Stimulated activated CD4-positive, alpha-beta T cell treated with anti-CD3 and anti-CD28 coated beads, Interleukin-1b, Interleukin-23, amount 100 ng/mL, for 1 hour (primary cell): ENCODE measurements at places on chromosomes 6 and 20.

DNA sequence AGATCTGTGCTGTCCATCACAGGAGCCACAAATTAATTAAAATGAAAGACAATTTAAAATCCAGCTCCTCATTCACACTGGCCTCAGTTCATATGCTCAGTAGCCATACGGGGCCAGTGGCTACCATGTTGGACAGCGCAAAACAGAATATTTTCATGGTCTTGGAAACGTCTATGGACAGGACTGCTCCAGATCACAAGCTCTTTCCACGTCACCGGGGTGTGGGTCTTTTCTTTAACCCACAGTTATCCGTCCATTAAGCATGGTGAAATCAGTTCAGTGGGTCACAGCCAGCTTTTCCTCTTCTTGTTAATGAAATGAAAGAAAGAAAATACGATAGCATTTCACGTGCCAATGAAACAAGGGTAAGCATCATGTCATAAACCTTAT lies 24.1 kb downstream of the GFOD1 start:
- no peak for DNase-seq

DNA sequence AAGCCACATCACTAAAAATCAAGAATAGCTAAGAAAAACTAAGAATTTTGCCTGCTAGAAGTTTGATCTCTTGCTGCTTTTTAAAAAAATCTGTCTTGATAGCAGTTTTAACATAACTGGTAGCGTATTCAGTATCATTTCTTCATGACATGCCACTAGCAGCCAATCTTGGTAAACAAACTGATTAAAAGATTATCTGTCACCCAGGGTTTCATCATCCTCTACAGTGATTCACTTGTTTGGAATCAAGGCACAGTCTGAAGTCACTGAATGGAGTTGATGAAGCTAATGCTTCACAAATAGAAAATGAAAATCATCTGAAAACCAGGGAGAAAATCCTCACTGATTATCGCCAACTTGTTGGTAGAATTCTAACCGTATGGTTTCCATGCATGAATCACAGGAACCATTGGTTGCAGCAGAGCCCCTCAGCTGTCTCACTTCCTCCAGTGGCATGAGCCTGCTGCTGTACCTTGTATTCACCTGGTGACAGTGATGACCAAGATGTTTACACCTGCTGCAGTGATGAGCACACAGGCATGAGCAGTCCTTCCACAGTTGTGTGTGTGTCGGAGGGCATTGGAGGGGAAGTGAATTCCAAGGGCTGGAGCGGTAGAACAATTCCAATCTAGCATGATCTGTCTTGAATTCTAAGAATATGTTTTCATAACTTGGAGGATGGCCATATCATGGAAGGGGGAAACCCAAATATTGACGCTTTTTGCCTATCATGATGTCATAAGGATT lies 275.0 kb downstream of the KHDC1L start:
- no peak for DNase-seq

DNA sequence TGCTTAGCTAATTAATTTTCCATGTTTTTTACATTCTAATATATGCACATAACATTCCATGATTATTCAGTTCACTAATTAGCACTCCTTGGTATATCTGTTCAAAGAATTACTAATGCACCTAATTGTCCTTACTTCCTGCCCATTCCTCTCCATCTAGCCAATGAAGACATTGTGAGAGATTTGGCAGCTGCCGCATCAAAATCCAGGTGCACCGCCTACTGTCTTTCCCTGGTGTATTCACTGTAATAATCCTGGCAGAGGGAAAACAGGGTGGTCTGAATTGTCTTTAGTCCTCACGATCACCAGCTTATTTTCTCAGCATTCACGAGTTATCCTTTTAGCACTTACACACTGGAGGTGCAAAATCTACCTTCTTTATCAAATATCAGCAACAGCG lies 61.0 kb upstream of the SCGN start:
- no peak for DNase-seq

DNA sequence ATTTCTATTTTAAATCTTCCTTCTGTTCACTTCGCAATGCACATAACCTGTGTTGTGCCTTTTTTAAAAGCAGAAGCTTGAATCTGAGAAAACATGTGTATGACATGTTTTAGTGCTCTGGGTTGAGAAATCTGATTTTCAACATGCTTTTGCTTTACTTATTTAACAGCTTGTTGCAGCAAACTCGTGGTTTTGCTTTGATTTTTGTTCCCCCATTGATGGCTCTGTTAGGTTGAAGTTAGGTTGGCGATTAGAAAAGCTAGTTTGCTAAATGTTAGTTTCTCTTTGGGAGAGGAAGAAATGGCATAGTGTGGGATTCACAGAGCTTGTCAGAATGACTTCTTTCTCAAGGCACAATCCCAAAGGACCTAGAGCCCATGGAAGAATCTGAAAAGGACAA lies 170.8 kb downstream of the TMEM242 start:
- no peak for DNase-seq

GRCh38 chr6:15476631-15477380 lies 186.0 kb downstream of the DTNBP1 start:
- no peak for DNase-seq

DNA sequence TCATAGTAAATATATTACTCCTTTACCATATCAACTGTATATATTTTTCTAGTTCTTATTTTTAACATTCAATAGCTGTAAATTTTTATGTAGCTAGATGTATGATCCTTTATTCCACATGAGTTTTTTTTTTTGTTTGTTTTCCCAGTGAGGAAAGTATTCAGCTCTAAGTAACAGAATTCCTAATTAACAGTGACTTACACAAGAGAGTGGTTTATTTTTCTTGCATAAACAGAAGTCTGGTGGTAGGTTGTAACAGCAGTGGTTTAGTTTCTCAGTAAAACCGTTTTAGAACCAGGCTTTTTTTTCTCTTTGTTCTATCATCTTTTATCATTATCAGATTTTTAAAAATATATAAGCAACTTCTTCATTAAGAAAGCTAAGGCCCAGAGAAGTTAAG lies 116.9 kb upstream of the FLRT3 start:
- no peak for DNase-seq

- no peak for DNase-seq
Measured at GRCh38 chr6:169943241-169944060, 192.0 kb downstream of the ERMARD start.

- no peak for DNase-seq
Measured at GRCh38 chr6:108983151-108983550, 111.5 kb downstream of the SESN1 start.

- no peak for DNase-seq
Measured at GRCh38 chr20:36167902-36168503, 13.5 kb downstream of the EPB41L1 start.

GRCh38 chr6:85641522-85641896 lies 1.2 kb downstream of the SYNCRIP start:
- DNase-seq, result no peak

GRCh38 chr6:163182696-163183095 lies 231.8 kb upstream of the QKI start:
- DNase-seq, result no peak

GRCh38 chr6:169341706-169342105 lies 88.1 kb upstream of the THBS2 start:
- DNase-seq, result no peak

GRCh38 chr6:16766043-16766536 lies 4.8 kb upstream of the ATXN1 start:
- DNase-seq, result no peak

- no peak for DNase-seq
Measured at GRCh38 chr6:87151471-87151780, 3.9 kb upstream of the ZNF292 start.

- DNase-seq, result no peak
Measured at GRCh38 chr20:16107172-16107870, 465.9 kb downstream of the KIF16B start.

GRCh38 chr20:32132911-32133549 lies 23.5 kb downstream of the TM9SF4 start:
- DNase-seq, result no peak

DNA sequence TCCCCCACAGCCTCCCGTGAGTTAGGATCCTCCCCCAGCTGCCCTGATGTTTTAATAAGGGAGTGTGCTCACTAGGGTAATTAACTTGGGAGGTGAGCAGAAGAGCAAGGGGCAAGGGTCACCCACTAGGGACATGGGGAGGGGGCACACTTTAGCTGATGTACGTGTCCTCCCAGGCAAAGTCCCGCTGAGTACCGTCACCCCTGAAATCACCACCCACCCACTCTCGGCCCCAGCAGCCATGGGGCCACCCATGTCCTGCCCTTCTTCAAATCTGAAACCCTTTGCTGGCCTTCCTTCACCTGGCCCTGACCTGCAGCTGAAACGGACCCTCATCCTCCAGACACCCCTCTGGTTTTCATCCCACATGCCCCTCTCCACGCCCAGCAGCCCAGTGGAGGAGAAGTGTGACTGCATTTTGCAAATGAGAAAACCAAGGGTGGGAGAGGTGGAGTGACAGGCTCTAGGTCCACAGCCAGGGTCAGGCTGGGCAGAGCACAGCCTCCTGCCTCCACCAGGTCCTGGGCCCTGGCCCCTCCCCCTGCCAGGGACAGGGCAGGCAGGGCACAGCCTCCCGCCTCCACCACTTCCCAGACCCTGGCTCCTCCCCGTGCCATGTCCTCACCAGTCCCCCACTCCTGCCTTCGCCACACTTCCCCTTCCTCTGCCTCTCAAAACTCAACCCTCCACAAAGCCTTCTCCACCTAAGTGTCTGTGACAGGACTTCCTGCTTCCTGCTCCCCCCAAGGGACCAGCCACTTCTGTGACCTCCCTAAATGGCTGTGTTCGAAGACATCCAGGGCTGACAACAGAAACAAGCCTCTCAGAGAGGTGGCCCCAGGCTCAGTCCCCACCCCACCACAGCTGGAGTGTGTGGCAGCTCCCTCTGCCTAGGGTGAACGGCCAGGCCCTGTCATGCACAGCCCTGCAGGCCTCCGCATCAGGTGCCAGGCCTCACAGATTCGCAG lies 15.1 kb downstream of the ACSS1 start:
- DNase-seq, result no peak

- DNase-seq, result no peak
Measured at GRCh38 chr20:46823753-46824152, 70.9 kb upstream of the EYA2 start.

GRCh38 chr6:155200012-155200411 lies 63.8 kb upstream of the CLDN20 start:
- no peak for DNase-seq

- DNase-seq, result no peak
Measured at GRCh38 chr6:125273965-125274364, 27.8 kb downstream of the HDDC2 start.

DNA sequence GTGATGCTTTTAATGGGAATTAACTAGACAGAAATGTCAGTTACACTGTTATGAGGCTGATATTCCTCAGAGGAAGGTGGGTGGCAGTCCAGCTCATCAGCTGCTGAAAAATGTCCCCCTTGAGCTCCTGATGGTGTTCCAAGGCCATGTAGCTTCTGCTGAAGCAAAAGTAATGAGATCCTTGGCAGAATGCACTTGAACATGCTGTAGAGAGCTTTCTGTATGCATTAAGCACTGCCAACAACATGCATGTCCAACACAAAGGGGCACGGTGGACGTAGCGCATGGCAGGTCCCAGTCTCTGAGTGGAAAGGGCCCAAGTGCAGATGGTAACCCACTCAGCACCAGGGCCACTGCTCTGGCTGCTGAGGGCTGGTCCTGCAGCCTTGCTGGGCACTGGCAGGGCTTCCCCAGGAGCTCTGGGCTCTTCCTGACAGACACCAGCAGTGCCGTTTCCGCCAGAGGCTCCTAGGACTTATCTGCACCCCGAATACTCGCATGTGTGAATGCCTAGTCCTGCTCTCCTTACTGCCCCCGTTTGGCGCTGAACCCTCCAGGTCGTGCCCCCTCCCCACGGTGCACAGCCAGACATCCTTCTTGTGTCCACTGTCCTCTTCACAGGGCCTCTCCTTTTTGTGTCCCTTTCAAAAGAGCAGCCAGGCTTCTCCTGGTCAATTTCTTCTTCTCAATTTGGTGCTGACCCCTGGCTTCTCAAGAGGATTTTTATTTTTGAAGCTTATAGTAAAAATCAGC lies 18.6 kb upstream of the SYNDIG1 start:
- no peak for DNase-seq

GRCh38 chr6:27556406-27556805 lies 83.5 kb upstream of the ZNF184 start:
- no peak for DNase-seq

DNA sequence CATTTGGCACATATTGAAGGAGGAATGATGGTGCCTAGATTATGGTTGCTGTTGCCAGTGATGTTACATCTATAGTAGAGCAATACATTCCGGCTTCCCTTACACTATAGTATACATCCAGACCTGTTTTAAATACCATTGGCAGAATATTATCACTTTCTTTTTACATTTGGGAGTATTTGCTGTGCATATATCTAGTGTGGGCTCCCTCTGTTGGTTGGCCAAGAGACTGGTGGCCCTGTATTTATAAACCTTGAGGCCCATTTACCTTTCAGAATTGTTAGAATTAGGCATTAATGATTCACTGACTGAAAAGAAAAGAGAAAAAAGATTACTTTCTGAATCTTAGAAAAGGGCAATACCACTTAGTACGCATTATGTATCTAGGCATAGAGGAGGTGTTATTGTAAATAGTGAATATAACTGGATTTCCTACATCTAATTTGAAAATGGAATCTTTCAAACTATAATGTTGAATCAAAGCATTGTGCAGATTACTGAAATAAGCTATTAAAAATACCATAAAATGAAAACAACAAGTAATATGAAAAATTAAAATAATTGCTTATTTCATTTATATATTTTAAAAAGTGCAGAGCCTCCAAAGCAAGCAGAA lies 628.8 kb upstream of the MAN1A1 start:
- DNase-seq, result no peak

GRCh38 chr6:105755885-105756284 lies 330.3 kb upstream of the PRDM1 start:
- no peak for DNase-seq

GRCh38 chr6:154565331-154565730 lies 54.8 kb upstream of the CNKSR3 start:
- DNase-seq, result no peak

- no peak for DNase-seq
Measured at GRCh38 chr6:154478021-154478700, 32.3 kb downstream of the CNKSR3 start.

- DNase-seq, result no peak
Measured at GRCh38 chr6:21893793-21894192, 300.2 kb downstream of the SOX4 start.

- no peak for DNase-seq
Measured at GRCh38 chr6:116714761-116715160, 33.8 kb downstream of the KPNA5 start.

DNA sequence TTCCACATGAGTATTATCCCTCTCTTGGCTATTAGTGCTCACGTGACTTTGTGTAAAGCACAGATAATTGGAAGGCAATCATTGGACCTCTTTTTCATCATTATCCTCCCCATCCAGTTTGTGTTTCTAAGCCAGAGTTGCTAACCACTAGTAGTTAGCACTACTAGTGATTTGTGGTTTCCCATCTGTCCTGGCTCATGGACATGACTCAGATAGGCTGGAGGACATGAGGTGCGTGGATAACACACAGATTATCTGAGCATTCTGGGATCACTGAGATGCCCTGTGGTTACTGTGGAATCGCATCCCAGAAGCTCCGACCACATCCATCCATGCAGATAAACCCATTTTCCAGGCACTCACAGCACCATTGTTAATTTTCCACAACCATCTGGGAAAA lies 123.8 kb upstream of the NAA20 start:
- no peak for DNase-seq

GRCh38 chr6:151036869-151037680 lies 171.6 kb downstream of the MTHFD1L start:
- DNase-seq, result no peak

GRCh38 chr20:49916146-49917002 lies 1.0 kb upstream of the SPATA2 start:
- DNase-seq, result no peak

- no peak for DNase-seq
Measured at GRCh38 chr20:57048027-57048869, 218.2 kb downstream of the BMP7 start.
